ENCODE measurements at places on chromosomes 13 and 19. TPM values are rescaled to one million over a fixed set of nuclear protein-coding genes. Genes with fewer than 3 reads are reported as not detected.

The ERICH6B gene
- not detected for total RNA-seq

The ACP5 gene
- total RNA-seq = 17.1 TPM

GRCh38 chr13:44244288-44244687, 129.3 kb upstream of the SERP2 start:
- H3K27me3 ChIP-seq = no peaks in the 10 kb centered on the region
- no peak overlapping the region for H3K27ac ChIP-seq
- no peak for DNase-seq
- H3K36me3 ChIP-seq = no peaks in the 10 kb centered on the region

DNA sequence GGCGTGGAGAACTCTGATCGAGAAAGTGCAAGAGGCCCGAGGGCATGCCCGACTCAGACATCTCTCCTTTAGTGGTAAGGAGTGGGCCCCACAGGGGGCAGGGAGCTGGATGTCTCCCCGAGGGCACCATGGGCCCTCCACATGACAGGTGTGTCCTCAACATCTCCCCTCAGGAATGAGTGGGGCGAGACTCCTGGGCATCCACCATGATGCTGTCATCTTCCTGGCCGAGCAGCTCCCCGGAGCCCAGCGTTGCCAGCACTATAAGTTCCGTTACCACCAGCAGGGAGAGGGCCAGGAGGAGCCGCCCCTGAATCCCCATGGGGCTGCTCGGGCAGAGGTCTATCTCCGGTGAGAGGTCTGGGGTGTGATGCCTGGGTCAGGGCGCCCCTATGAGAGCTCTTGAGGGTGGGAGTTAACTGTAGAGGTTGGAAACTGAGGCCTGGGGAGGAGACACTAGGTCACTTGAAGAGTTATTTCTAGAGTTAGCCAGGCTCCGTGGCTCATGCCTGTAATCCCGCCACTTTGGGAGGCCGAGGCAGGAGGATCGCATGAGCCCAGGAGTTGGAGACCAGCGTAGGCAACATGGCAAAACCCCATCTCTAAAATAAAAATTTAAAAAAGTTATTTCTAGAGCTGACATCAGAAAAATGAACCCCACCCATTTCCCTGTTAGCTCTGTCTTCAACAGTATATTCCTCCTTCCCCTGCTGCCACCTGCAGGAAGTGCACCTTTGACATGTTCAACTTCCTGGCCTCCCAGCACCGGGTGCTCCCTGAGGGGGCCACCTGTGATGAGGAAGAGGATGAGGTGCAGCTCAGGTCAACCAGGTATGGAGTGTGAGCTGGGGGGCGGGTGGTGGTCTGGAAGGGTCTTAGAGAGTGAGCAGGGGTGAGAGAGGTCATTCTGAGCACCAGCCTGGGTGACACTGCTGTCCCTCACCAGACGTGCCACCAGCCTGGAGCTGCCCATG, 5.1 kb downstream of the IGFLR1 start:
- H3K36me3 ChIP-seq = no peaks in the 10 kb centered on the region
- H3K4me3 ChIP-seq = no peak overlapping the region
- peaks cover 6% of the 10 kb centered on the region for H3K4me1 ChIP-seq
- no peak overlapping the region for H3K27ac ChIP-seq
- DNase-seq = no peak

GRCh38 chr13:40452038-40452666, 214.3 kb downstream of the FOXO1 start:
- no peaks in the 10 kb centered on the region for H3K36me3 ChIP-seq
- DNase-seq = no peak
- H3K27ac ChIP-seq = no peak overlapping the region
- no peaks in the 10 kb centered on the region for H3K4me1 ChIP-seq
- no peaks in the 10 kb centered on the region for H3K27me3 ChIP-seq
- H3K4me3 ChIP-seq = no peak overlapping the region
